ENCODE measurements at places on chromosomes 6 and 20. TPM values are rescaled to one million over a fixed set of nuclear protein-coding genes. Genes with fewer than 3 reads are reported as not detected.

The SOBP gene
- polyA plus RNA-seq = 1.7 TPM

The HLA-DRB1 gene
- 4,975 TPM for polyA plus RNA-seq

The COMMD7 gene
- polyA plus RNA-seq = 88.8 TPM

The PTCRA gene
- polyA plus RNA-seq = 1.9 TPM

The CST4 gene
- polyA plus RNA-seq = not detected

The DEFB121 gene
- polyA plus RNA-seq = not detected

The ME1 gene
- polyA plus RNA-seq = not detected

The GSTA3 gene
- polyA plus RNA-seq = not detected

The OPRM1 gene
- not detected for polyA plus RNA-seq

The NHLRC1 gene
- 1.9 TPM for polyA plus RNA-seq

The NKX2-4 gene
- not detected for polyA plus RNA-seq

The SNHG17 gene
- 37.4 TPM for polyA plus RNA-seq

The PRDM13 gene
- polyA plus RNA-seq = not detected

The SCRT2 gene
- polyA plus RNA-seq = not detected

The LY6G5B gene
- not detected for polyA plus RNA-seq

The EDN1 gene
- not detected for polyA plus RNA-seq

GRCh38 chr6:42704937-42705374 is 17.4 kb downstream of the PRPH2 start:
- DNase-seq = no peak

DNA sequence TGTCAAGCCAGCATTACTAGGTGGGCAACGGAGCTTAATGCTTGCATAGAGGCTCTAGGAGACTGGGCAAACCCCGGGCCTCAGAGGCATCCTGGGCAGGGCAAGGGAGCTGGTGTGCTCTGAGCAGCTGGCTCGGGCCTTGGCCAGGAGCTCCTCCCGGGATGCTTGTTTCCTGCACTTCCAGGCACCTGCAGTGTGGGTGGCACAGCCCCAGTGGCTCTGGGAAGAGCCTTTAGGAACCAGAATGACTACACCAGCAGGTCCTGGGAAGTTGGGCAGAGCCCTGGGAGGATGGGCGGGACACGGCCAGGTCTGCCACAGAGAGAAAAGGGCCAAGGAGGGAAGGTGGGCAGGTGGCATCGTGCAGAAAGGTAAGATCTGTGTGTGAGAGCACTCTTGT is 80.4 kb upstream of the CD93 start:
- no peak for DNase-seq

DNA sequence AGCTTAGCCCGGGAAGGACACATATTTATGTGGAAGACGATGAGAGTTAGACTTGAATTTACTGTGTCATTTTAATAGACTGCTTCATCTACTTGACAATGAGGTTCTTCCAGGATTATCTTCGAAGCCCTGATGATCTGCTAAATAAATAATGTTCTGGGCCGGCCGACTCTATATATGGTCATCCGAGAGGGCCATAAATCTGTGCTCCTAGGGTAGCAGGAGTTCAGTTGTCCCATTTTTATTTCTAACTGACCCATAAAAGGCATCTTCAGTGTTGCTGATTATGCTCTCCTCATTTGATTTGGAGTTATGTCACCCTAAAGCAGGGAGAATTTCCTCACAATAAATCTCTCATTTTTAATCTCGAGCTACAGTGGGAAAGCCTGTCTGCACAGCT is 217.1 kb downstream of the SLC24A3 start:
- DNase-seq = no peak

DNA sequence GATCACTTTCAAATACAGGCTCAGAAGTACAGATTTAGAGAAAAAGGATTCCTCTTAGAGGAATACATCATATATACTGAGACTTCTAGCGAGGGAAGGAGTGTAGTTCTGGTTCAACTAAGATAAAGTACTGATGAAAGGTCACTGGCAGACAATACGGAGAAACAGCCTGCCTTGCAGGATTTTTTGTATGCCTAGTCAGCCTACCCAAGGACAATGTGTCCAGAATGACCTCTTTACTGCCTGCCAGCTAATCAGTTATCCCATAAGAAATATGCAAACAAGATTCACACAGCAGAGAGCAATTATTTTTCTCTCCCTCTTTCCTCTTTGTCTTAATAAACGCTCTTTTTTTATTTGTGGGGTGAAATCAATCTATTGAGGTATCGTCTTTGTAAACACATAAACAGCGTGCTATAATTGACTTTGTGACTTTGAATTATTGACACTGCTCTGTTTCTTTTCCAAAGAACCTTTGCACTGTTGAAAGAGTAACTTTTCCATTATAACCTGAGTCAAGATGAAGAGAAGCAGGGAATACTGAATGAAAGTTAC is 1.4 kb upstream of the TSPYL4 start:
- no peak for DNase-seq

DNA sequence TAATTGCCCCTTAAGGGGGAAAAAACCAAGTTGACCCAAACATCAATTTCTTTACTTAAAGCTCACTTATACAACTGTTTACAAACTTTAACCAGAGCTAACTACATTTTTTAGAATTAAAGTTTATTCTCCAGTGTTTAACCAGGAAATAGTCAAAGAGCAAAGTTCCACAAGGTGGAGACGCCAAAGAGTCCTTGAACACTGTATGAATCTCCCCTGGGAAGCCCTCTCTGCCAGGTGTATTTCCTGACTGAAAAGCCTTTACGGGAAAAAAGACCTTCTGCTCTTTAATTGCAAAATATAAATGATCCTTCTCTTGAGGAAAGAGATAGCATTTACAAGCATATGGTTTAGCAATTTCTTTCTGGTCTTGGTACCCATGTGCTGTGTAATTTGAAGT is 36.2 kb downstream of the BTBD9 start:
- no peak for DNase-seq

DNA sequence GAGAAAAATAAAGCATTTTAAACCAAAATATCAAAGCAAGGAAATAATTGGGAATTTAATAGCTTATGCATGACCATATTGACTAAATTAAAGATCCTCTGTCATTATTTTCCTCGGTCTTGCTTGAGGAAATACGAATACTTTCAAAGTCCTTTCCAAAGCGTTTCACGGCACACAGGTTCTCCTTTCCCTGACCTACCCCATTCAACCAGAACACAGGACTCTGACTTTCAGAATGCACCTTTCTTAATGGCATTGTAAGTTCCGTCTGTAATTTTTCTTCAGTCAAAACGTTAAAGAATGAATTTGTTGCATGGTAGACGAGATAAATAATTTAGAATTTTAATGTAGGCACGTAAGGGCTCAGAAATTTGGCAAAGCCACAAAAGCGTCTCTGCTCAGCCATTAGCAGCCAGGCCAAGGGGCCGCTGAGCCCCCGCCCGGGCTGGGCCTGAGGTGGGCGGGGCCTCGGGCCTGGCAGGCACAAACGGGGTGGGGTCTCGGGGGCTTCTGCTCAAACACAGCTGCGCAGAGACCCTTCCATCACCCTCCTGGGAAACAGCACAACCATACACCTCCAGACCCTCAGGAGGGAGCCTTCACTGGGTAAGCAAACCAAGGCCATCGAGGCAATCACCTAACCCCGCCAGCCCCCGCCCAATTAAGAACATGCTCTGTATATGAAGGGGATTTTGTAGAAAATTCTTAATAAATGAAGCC is 3.4 kb downstream of the NEDD9 start:
- DNase-seq = no peak

GRCh38 chr6:145022199-145022796 is 713.0 kb downstream of the EPM2A start:
- no peak for DNase-seq

DNA sequence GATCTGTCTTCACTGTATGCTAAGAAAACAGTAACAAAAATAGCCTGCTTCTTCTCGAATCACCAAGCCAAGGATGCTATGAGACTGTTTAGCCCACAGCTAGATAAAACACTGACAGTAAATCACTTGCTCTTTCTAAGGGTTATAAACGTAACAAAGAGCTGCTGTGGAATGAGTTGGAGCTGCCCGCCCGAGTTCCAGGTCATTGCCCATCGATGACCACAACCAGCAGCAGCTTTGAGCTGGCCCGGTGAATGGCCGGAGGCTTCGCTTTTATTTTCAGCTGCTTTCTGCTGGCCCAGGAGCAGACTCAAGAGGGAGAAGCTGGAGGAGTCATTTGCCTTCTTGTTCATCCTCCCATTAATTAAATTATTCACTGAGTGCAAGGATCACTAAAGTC is 82.2 kb upstream of the CDH4 start:
- DNase-seq = no peak

DNA sequence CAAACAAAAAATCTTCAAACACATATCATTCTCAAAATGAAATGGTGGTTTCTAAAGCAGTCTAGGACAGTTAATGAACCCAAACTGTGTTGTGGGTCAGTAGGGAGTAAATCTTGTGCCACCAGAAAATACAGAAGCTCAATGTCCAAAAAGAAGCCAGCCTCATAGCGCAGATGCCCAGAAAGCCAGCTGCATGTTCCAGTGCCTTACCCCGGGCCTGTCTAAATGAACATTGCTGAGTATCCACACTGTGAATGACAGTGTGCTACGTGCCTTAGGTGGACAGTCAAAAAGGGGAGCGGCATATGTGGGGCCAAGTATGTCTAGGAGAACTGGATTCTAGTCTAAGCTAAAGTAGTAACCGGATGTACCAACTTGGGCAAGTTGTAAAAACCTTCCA is 10.9 kb downstream of the FYN start:
- no peak for DNase-seq

GRCh38 chr6:36492092-36492491 is 49.3 kb downstream of the KCTD20 start:
- DNase-seq = no peak

GRCh38 chr20:52983726-52984450 is 11.7 kb downstream of the TSHZ2 start:
- no peak for DNase-seq

DNA sequence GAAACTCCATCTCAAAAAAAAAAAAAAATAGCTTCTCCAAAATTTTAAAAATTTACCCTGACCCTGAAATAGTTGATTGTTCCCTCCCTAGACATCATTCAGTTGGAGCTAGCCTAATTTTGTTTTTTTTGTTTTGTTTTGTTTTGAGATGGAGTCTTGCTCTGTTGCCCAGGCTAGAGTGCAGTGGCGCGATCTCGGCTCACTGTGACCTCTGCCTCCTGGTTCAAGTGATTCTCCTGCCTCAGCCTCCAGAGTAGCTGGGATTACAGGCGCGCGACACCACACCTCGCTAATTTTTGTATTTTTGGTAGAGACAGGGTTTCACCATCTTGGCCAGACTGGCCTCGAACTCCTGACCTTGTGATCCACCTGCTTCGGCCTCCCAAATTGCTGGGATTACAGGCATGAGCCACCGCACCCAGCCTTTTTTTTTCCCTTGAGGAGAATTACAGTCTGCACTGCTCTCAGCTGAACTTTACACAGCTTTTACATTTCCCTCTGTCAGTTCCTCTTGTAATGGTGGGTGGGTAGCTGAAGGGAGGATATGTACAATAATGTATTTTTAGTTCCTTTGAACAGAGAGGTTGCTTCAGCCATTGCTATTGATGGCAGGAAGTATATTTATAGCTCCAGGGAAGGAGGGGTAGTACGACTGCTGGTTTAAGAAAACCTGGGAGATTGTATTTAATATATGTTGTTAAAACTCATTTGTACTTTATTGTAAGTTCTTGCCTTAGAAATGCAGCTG is 27.7 kb downstream of the PTPRA start:
- DNase-seq = peak; percentile 11

- DNase-seq = no peak
These were observed 93.9 kb downstream of the CLIC5 start for GRCh38 chr6:45921691-45922281.

GRCh38 chr20:36482044-36482473 is 59.3 kb upstream of the MYL9 start:
- no peak for DNase-seq

DNA sequence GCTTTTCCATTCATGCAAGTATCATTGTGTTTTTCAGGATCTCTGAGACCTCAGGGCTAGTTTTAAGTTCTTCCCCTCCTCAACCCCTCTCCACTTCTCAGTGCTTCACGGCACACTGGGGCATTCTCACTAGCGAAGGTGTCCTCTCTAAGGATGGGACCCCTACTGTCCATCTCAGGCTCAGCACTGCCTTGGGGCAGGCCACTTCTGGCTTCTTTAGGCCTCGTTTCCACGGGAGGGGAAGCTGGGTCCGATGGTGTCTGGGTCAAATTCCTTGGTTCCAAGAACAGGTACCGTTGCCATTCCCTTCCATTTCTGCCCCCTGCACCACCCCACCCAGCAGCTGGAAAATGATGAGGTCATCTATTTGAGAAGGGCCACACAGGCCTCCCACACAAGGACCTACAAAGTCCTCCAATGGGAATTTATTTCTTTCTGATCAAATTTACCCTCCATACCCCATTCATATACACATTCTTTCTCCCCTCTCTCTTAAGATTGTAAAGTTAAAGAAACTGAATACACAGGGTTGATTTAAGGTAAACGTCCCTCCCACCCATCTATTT is 17.2 kb downstream of the GNAS start:
- DNase-seq = no peak

DNA sequence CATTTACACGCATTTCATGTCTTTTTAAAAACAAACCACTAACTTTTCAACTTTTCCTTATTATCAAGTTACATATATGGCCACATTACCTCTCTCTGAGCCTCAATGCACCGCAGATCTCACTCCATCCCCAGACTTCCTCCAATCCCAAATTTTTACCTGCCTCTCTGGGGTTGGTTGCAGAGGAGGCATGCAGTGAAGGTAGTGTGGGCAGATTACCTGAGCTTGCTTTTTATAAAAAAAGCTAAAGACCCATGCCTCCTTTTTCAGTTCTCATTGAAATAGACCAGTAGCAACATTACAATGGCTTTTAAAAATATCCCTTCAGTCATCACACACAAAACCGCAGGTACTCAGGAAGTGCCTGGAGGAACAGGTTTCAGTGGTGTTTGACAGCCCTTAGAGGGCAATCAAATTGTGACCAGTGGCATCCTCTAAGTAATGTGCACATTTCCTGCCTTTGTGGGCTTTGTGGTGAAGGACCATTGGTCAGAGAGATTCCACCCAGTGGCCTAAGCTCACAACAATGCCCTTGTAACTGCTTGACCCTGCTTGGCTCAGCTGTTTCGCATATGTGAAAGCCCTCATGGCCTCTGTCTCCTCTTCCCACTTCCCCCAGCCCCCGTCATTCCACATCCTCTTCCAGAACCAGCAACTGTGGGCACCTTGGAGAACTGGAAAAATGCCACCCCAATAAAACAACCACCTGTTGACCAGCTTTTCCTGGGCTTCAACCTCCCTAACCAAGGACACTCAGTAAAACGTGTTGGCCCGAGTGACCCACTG is 30.2 kb upstream of the IL17A start:
- DNase-seq = no peak

GRCh38 chr20:3647473-3647872 is 15.7 kb downstream of the GFRA4 start:
- no peak for DNase-seq

GRCh38 chr6:33704215-33705066 is 7.1 kb downstream of the UQCC2 start:
- DNase-seq = no peak

DNA sequence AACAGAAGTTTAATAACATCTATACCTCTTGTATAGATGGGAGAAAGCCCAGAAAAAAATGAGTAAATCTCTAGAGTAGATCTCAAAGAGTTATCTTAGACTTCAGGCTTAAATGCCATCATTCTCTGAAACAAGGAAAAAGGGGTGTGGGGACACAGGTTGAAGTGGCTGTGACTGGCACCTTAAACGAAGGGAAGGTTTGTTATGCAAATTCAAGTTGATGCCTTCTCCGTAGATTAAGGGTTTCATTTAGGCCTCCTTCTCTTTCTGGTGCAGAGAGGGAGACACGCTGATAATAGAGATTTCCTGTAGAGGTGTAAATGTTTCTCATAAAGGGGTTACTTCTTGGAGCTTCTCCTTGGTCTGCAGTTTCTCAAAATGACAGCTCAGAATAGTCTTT is 252.1 kb downstream of the CD83 start:
- DNase-seq = no peak

GRCh38 chr6:85465762-85466161 is 15.9 kb downstream of the NT5E start:
- no peak for DNase-seq

- DNase-seq = no peak
These were observed 143.0 kb upstream of the AHI1 start for GRCh38 chr6:135640449-135641111.

Measured in naive B cell (primary cell).